ENCODE measurements at places on chromosomes 16 and 17. TPM values are rescaled to one million over a fixed set of nuclear protein-coding genes. Genes with fewer than 3 reads are reported as not detected.

- H3K36me3 ChIP-seq = no peaks in the 10 kb centered on the region
- no peak overlapping the region for H3K4me3 ChIP-seq
- no peak for DNase-seq
Measured at GRCh38 chr16:85639529-85640253, 26.6 kb downstream of the GSE1 start.

DNA sequence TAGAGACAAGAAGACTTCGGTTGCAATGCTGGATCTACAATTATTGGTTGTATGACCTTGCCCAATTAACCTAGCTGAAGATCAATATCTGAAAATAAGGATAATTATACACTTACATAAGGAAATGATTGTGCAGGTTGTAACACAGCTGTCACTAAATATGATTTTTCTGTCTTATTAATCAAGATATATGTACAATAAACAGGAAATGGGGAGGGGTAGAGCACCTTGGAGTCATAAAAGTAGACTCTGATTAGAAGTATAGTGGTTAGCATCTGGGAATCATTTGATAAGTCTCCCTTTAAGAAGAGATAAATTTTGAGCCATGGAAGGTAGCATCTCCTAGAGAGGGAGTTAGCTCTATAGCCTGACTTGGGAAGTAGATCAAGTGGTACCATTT is 369.2 kb downstream of the SHISA9 start:
- H3K27me3 ChIP-seq = no peaks in the 10 kb centered on the region
- no peaks in the 10 kb centered on the region for H3K4me1 ChIP-seq
- no peak overlapping the region for H3K4me3 ChIP-seq
- no peak overlapping the region for H3K27ac ChIP-seq

DNA sequence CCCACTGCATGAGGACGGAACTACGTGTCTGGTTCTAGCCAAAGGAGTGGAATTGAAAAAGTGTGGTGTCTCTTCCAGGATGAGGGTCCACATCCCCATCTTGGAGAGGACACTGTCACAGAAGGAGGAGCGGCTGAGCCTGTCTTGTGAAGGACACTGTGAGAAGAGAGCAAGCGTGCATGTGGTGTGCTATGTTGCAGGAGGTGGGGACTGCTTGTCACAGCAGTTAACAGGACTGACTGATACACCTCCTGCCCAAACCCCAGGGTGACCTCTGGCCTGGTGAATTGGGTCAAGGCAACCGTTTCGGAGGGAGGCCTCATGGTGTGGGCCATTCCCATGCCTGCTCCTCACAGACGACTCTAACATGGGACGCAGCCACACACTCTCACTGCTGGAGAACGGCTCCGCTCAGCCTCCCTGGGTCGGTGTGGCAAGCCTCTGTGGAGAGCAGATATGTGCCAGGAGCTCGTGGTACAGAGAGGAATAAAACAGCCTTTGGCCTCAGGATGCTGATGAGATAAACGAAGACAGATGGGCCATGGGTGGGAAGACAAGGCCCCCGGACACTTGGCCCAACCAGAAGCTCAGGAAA is 56.4 kb upstream of the RBFOX3 start:
- H3K36me3 ChIP-seq = no peaks in the 10 kb centered on the region
- no peaks in the 10 kb centered on the region for H3K27me3 ChIP-seq
- no peak for DNase-seq
- no peaks in the 10 kb centered on the region for H3K4me1 ChIP-seq

DNA sequence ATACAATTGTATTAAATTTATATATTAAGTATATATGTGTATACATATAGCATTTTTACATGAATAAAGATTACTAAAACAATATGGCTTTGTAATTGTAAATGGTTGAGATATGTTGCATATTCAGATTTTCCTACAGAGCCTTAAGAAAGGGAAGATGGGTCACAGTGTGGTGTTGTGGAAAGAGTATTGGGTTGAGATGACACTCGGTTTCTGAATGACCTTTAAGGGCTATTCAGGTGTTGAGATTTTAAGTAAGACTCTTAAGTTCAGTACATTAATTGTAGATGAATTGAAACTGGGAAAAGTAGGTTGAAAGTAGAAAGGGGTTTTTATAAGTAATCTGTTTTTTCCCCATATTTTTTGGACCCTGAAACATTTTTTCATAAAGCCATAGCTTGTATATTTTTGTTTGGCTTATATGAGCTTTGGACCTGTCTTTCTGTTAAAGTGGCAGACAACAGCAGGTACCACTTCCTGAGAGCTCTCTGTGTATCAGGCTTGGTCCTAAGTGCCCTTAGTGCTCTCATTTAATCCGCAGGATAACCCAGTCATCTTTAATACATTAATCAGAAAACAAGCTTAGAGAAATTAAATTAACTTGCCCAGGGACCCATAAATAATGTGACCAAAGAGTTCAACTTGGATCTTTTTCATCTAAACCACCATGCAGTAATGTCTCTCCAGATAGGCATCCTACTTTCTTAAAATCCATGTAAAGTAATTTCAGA is 48.5 kb upstream of the MRC2 start:
- no peaks in the 10 kb centered on the region for H3K27me3 ChIP-seq
- H3K27ac ChIP-seq = no peak overlapping the region
- H3K4me1 ChIP-seq = no peaks in the 10 kb centered on the region
- no peak for DNase-seq
- no peak overlapping the region for H3K4me3 ChIP-seq
- peaks cover 2% of the 10 kb centered on the region for H3K36me3 ChIP-seq

- peaks cover 2% of the 10 kb centered on the region for H3K4me1 ChIP-seq
- H3K27me3 ChIP-seq = peaks cover 3% of the 10 kb centered on the region
- no peaks in the 10 kb centered on the region for H3K36me3 ChIP-seq
- H3K27ac ChIP-seq = no peak overlapping the region
- DNase-seq = peak; percentile 41
Measured at GRCh38 chr16:56558024-56558747, 6.7 kb upstream of the MT4 start.

TRAPPC2L gene
- 47.7 TPM for total RNA-seq

DPEP3 gene
- not detected for total RNA-seq
